Putamen (tissue), 1 donor: ENCODE measurements at places on chromosomes 11 and 22.

GRCh38 chr11:64014356-64014755 lies 21.4 kb upstream of the FLRT1 start:
- DNase-seq = no peak

DNA sequence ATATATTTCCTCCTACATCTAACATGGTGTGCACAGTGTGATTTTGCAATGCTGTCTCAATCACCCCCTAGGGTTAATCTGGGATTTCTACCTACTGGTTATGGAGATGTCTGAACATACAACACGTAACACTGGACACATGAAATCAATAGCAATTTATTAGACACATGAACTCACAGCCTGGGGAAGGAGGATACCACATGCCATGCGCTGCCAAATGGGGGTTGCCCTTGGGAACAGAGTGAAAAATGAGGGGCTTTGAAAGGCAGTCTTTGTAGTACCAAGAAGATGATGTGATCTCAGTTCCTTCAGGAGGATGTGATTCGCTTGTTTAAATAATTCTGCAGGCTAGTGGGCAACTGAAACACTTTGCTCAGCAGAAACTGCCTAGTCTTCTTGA lies 253.6 kb upstream of the LRRC4C start:
- DNase-seq = no peak

- no peak for DNase-seq
These were observed 3.2 kb downstream of the SEZ6L start for GRCh38 chr22:26172389-26172990.

DNA sequence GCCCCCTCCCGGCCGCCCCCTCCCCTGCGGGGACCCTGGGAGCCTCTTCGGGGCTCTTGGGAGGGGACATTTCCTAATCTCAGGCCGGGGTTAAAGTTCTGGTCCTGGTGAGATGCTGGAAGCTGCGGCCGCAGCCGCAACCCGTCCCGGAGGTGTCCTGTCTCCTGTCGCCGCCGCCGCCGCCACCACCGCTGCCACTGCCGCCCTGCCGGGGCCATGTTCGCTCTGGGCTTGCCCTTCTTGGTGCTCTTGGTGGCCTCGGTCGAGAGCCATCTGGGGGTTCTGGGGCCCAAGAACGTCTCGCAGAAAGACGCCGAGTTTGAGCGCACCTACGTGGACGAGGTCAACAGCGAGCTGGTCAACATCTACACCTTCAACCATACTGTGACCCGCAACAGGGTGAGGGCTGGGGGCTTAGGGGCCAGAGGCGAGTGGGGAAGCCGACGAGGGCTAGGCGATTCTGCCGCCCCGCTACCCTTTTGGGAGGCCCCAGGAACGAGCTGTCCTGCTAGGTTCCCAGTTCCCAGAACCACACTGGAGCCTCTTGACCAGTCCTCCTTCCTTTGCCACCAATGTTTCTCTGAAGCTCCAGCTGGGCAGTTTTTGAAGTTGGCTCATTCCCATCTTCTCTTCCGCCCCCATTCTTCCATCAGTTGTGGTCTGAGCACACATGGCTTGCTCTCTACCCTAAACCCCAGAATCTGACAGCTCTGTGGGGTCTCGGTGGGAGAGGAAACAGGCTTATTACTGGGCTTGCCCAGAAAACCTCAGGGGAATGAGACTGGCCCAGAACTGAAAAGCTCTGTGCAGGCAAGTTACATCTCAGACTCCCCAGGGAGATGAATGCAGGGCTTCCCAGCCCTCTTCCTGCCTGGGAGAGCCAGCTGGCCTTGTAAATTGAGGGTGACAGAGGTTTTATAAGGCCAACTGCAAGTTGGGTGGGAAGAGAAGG lies 781 bp downstream of the SIDT2 start:
- no peak for DNase-seq

DNA sequence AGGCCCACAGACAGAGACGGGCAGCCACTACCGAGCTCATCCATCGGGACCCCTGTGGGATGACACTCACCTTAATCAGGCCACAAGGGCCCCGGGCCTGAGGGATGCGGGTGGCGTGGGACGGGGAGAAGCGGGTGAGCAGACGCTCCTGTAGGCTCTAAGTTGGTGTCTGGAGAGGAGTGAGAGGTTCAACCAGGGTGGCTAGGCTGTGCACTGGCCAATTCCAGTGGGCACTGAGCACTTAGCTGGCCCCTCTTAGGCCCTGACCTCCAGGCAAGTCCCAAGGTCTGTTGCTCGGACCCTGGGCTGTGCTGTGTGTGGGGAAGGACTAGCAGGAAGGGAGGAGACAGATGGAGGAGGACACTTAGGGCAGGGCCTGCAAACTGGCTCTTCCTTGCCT lies 139.3 kb downstream of the ST3GAL4 start:
- DNase-seq = no peak

- no peak for DNase-seq
These were observed 40.5 kb upstream of the BIRC3 start for GRCh38 chr11:102276783-102277182.

- DNase-seq = peak; percentile 45
These were observed 128.1 kb upstream of the TOP3B start for GRCh38 chr22:22110548-22111266.

DNA sequence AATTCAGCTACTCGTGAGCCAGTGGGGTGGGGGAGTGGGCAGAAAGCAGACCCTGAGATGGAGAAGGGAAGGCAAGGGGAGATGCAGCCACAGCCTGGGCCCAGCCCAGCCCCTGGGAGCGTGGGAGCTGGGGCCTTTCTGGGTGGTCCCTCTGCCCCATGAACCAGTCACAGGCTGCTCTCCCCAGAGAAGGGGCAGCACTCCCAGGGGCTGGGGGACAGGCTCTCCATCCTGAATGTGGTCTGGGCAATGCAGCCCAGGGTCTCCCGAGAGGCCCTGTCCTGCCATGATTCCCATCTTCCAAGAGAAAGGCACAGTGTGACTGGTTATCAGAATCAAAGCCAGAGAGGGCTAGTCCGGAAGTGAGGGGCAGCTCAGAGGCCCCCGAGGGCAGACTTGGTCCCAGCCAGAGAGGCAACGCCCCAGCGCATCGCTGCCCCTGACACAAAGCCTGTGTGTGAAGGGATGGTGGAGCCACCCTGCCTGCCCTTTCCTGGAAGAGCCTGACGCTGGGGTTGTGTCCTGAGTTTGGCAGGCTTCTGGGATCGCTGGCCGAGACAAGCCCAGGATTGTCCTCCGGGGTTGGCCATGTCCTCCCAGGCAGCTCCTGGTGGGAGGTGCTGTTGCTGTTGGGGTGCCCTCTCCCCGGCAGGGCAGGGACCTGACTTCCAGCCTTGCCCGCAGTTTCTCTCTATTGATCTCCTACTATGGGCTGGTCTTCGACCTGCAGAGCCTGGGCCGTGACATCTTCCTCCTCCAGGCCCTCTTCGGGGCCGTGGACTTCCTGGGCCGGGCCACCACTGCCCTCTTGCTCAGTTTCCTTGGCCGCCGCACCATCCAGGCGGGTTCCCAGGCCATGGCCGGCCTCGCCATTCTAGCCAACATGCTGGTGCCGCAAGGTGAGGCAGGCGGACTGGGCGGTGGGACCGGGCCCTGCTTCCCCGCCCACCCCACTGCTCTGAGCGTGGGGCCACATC lies 23.8 kb upstream of the SLC22A12 start:
- no peak for DNase-seq

DNA sequence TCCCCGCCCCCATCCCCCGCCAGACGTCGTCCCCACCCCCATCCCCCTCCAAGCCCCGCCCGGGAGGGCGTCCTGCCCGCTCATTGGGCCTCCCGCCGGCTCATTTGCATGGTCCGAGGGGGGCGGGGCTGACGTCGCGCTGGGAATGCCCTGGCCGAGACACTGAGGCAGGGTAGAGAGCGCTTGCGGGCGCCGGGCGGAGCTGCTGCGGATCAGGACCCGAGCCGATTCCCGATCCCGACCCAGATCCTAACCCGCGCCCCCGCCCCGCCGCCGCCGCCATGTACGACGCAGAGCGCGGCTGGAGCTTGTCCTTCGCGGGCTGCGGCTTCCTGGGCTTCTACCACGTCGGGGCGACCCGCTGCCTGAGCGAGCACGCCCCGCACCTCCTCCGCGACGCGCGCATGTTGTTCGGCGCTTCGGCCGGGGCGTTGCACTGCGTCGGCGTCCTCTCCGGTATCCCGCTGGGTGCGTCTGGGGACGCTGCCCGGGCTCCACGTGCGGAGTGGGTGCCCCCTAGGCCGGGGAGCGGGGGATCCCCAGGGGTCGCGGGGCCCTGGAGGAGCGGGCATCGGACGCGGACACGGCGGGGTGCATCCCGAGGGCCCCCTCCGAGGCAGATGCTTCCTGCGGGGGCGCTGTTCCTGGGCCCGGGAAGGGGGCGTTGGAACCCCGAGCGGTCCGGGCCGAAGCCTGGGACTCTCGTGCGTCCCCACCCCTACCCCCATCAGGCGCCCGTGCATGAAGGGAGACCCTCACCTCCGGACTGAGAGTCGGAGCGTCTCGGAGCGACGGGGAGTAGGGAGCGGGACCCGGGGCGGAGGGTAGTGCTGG lies at the start of gene PNPLA3:
PNPLA3 (plus strand) TSS at position 175 of the 834 bp plus-strand sequence; CDS start at position 282, 107 bp downstream.
- DNase-seq = peak; percentile 82
